ENCODE measurements at places on chromosomes 2 and 18.

DNA sequence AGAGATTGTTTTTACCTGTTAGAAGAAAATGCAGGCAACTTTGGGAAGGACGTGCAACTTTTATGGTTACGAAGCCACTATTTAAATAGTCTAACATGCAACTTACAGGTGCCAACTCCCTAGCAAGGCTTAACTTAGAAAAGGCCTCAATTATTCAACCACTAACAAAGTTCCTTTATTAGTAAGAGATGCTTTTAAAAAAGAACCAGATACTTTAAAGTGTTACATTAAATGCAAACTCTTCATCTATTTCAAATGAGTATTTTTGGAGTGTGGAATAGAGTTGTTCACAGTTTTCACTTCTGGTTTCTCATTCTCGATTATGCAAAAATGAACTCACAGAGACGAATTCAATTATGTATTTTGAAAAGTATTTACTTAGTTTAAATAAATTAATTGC is 51.7 kb downstream of the PELI1 start:
- no peak for DNase-seq

DNA sequence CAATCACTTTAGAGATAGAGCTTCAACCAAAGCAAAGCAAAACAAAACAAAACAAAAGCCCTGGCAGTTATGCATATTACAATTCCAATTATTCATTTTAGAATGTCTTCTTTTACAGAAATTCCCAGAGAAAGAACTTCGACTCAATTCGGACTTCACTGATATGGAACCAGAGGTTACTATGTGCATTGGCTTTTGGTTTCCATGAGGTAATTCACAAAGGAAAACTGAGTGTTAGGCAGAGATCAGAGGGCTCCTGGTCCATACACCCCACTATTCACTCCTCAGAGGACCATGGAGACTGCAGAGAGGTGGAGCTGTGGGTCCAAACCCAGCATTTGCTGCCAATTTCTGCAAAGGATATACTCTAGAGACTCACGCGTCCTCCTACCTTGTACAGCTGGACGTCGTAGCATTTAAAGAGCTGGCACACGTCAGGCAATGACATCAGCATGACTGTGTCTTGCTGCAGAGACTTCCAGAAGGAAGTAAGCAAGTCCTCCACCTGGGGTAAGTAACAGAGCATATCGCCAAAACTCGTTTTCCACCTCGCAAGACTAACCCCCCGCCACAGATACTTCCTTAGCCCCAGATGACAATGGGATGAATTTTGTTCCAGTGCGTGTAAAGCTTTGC is 31.3 kb upstream of the CREG2 start:
- DNase-seq = no peak

GRCh38 chr18:78629426-78629825 is 350.2 kb upstream of the SALL3 start:
- no peak for DNase-seq

DNA sequence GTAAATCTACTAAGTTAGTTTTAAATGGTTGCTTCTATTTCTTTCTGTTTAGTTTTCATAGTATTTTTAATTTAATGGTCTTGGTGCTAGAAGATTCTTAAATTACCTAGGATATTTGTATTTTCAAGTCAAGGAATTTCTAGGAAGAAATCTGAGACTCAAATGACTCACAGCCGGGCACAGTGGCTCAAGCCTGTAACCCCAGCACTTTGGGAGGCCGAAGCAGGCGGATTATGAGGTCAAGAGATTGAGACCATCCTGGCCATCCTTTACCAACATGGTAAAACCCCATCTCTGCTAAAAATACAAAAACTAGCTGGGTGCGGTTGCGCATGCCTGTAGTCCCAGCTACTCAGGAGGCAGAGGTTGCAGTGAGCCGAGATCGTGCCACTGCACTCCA is 95.5 kb downstream of the C2orf74 start:
- DNase-seq = no peak

DNA sequence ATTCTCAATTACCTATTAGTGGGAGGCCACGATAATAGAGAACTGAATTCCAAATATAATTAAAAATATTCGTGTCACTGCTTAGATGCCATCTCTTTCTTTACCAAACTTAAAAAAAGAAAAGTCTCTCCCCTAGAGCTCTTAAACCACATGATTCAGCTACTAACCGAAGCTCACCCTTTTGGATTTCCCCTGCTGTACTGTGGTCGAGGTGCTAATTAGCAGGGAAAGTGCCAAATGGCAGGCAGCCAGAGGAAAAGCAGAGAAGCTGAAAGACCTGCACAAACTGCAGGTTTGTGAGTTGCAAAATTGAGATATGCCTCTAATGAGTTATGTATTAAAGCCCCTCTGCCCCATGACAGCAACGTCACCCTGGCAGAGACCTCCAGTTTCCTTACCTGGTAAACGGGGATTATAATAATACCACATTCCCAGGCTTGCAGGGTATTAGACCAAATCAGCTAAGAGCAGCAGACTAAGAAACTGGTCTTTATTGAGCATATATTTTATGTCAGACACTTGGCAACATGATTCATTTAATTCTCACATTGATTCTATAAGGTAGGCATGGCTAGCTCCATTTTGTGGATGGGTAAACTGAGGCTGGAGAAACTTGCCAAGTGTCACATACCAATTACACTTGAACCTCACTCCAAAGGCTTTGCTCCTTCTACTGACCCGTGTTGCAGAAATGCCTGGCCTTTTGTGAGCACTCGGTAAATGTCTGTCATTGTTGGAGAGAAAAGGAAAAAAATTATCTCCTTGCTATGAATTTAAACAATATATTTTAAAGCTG is 259.7 kb downstream of the LPIN1 start:
- peak; percentile 95 for DNase-seq

- DNase-seq = no peak
These were observed 154.3 kb downstream of the SEPTIN10 start for GRCh38 chr2:109459485-109459884.

- DNase-seq = no peak
These were observed 187.4 kb downstream of the CCDC102B start for GRCh38 chr18:68985172-68985820.

GRCh38 chr2:65390134-65390533 is 42.3 kb downstream of the SPRED2 start:
- no peak for DNase-seq

DNA sequence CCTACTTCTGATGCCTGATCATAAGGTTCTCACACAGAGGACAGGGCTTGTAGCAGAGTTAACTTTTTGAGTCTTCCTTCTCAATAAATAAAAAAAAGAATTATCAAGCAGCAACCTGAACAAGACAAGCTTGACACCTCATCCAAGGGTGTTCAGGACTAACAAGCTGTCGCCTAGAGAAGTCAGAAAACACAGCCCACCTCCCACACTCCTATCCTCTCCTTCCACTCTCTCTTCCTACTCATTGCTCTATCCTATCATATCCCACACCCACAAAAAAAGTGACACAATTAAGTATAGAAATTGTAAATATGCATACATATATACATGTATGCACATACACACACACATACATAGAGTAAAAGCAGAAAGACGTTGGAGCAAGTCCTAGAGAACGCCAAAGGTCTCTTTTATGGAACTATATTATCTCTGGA is 5.4 kb downstream of the NBAS start:
- DNase-seq = no peak
